Renal cortex interstitium (tissue), 15 donors: ENCODE measurements at places on chromosomes 12 and 14. TPM values are rescaled to one million over a fixed set of nuclear protein-coding genes. Genes with fewer than 3 reads are reported as not detected.

CNIH1 gene
- polyA plus RNA-seq = 144 TPM

ZNF891 gene
- 4.1 TPM for polyA plus RNA-seq

TEAD4 gene
- polyA plus RNA-seq = 24.6 TPM

- DNase-seq = no peak
These were observed 45.7 kb downstream of the EIF2S3B start for GRCh38 chr12:10551375-10551774.

- DNase-seq = no peak
These were observed 133.4 kb downstream of the DICER1 start for GRCh38 chr14:95023886-95024285.

DNA sequence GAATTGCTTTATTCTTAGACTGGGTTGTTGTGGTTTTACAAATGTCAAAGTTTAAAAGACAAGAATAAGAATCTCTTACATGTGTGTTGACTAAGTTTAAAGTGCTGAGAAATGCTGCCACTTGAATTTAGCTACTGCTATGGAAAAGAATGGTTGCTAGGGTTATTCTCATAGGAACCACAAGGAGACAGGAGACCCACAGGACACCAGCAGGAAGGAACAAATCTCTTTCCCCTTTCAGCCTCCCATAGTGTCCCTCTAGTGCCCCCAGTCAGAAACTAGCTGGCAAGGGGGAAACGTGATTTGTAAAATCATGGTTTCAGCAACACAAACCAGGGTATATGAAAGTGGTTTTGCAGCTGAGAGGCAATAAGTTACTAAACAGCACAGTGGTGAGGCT lies 102.7 kb downstream of the ST8SIA1 start:
- no peak for DNase-seq

- no peak for DNase-seq
These were observed 150.7 kb downstream of the CAND1 start for GRCh38 chr12:67419810-67420209.
